ENCODE measurements at places on chromosomes 7 and 10.

GRCh38 chr10:113518816-113519591, 33.8 kb upstream of the HABP2 start:
- DNase-seq: no peak

DNA sequence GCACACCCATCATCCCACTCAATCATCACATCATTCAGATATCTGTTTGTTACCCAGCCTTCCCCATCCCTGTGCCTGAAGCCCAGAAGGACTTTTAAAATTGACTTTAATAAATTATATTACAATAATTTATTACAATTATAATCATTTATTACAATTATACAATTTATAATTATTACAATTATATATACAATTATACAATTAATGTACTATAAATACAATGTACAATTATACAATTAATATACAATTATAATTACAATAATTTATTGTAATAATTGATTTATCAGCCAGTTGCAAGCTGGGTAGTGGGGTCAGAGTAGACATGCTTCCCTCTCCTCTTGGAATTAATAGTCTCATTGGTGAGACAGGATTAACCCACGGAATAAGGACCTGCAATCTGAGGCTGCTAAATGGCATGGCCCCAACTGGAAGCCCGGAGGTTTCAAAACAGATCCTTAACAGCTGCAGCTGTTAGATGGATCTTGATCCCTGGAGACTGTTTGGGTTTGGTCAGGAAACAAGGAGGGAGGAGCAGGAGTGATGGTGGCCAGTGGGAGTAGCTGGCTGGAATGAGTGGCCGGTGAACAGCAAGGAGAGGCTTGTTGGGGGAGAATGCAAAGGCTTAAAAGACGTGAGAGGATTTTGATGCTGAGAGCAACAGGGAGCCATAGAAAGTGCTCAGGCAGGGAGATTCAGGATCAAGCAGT, 402.8 kb upstream of the PODXL start:
- DNase-seq: no peak

DNA sequence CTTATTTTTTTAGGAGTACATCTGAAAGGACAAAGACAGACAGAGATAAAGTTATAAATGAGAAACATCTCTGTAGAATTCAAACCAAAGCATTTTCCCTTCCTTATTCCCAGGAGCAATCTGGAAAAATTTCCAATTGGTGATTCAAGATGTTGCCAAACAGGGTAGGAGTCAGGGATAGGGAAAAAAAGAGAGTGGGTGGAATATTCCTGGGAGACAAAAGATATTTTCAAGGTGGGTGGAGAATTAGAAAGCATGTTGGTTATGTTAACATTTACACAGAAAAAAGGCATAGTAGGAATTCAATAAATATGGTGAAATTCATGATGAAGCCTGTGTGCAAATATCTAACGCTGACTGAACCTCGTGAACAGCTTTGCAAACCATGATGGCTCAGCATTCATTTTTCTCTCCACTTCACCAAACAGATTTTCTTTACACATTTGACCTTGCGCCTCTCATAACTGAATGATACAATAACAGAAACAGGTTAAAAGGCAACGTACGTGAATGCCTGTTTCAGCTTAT, 25.1 kb downstream of the SLC26A5 start:
- DNase-seq: no peak

GRCh38 chr7:140022582-140023211, 40.1 kb downstream of the PARP12 start:
- no peak for DNase-seq

GRCh38 chr7:152522571-152523067, 86.8 kb upstream of the KMT2C start:
- DNase-seq: no peak

GRCh38 chr7:34236839-34237492, 331.6 kb downstream of the BMPER start:
- no peak for DNase-seq

DNA sequence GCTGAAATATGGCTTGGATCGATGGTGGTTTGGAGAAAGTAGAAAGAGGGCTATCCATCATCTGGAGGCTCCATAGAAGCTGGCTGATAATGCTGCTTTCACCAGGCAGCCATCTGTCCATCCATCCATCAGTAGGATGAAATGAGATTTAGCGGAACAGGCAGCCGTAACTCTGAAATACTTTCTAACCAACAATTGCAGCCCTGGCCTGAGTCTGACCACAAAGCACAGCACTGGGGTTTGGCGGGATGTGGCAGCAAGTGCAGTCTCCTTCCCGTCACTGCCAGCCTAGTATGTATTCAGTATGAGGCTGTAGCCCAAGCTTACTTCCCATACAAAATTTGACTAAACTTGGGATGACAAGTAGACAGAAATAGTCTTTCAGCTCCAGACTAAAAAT, 38.0 kb downstream of the R3HCC1L start:
- no peak for DNase-seq

GRCh38 chr7:77415823-77416620, at the start of gene GSAP:
TSS of gene GSAP (minus strand) at chr7:77416349. CDS start at chr7:77416321, 28 bp downstream.
- no peak for DNase-seq

DNA sequence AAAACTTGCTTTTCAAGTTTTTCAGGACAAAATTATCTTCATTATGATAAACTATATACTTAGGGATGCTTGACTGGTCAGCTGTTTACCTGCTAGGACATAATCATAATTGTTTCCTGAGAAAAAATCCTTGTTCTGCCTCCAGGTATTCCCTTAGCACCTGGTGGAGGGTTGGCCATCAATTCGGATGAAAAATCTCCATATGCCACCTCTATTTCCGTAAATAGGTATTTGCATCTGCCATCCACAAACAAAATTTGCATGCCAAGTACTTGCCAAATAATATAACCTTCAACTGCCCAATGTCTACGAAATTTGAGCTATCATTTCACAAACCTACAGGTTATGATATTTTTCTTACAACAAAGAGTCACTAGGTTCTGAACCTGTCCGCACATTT, 126.2 kb downstream of the RNF133 start:
- no peak for DNase-seq

- DNase-seq: no peak
These were observed 575.3 kb downstream of the IPMK start for GRCh38 chr10:57692255-57692980.

GRCh38 chr10:123203393-123204126, 49.4 kb downstream of the BUB3 start:
- no peak for DNase-seq

GRCh38 chr7:96004578-96004977, 232.2 kb downstream of the DYNC1I1 start:
- no peak for DNase-seq

DNA sequence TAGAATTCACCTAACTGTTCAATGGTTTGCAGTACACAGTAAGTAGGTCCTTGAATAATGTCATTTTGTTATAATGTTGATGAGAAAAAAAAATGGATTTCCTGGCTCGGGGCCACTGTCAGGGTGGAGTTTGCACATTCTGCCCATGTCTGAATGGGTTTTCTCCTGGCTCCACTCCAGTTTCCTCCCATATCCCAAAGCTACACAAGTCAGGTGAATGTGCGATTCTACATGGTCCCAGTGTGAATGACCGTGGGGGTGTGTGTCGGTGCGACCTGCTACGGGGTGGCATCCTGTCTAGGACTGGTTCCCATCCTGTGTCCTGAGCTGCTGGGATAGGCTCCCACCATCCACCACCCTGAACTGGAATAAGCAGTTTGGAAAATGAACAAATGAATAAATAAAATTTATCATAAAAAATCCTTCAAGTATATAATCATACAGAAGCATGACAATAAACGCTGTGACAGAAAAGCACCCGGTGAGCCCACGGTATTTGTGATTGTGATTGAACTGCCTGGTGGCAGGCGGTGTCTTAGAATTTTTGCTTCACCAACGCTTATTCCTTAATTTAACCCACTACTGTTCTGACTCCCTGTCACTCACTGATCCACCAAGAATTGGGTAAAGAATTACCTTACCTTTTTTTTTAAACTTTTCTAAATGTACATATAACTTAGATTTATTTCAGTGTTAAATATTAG, 114.1 kb downstream of the ICA1 start:
- no peak for DNase-seq

- no peak for DNase-seq
These were observed 30.6 kb downstream of the COL28A1 start for GRCh38 chr7:7504910-7505704.

GRCh38 chr10:122348512-122348911, 26.0 kb upstream of the PLEKHA1 start:
- no peak for DNase-seq

GRCh38 chr7:116242178-116242577, 31.8 kb downstream of the TES start:
- no peak for DNase-seq

DNA sequence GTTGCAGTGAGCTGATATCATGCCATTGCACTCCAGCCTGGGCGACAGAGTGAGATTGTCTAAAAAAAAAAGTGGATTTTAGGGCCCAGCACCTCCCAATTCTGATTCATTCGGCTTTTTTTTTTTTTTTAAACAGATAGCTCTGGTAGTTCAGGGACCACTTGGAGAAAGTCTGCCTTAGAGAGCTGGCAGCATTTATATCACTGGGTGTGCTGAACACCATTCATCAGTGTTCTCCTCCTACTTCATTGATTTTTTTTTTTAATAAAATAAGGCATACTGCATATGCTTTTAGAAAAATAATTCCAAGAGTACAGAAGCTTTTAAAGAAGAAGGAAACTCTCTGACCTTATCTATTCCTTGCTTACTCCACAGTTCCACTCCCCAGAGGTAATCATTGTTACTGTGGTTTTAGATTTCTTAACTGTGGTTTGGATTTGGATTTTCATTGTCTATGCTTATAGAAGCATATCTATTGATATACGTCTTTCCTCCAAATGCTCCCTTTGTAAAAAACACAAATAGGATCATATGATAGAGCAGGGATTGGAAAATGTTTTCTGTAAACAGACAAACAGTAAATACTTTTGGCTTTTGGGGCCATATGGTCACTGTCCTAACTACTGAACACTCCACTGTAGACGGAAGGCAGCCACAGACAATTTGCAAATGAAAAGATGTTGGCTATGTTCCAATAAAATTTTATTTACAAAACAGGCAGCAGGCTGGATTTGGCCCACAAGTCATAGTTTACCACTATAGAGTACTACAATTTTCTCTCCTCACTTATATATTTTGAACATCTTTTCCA, 21.1 kb upstream of the SAR1A start:
- DNase-seq: no peak

DNA sequence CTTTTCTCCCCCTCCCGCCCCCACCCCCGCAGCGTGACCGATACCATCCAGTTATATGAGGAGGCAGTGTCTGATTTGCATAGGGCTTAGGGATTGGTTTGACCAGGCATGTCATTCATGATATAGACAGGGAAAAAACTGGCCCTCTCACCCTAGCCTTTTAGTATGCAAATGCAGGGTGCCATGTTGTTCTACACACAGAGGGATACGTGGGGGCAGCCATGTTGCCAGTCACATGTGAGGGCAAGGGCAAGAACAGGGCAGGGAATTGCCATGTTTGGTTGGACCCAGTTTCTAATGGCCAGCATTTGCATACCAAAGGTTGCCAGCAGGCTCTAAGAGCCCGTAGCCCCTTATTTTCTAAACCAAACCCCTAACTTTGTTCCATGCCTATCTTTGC, 552.1 kb downstream of the SORCS1 start:
- DNase-seq: no peak

DNA sequence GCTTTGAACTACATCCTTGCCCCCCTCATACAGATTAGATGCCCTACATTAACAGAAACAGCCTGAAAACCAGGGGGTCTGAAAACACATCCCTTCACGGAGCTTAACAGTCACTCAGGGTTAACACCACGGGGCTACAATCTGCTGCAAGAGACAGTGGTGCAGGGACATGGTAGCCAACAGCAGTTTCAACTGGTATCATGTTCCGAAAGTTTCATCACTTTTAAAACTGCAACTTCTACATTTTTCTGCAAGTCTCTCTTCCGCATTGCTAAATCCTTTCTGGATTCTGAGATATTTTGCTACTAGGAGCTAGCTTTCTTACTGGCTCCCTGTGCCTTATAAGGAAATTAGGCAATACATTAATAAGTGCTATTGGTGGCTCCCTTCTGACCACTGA, 92.6 kb downstream of the JAZF1 start:
- no peak for DNase-seq

DNA sequence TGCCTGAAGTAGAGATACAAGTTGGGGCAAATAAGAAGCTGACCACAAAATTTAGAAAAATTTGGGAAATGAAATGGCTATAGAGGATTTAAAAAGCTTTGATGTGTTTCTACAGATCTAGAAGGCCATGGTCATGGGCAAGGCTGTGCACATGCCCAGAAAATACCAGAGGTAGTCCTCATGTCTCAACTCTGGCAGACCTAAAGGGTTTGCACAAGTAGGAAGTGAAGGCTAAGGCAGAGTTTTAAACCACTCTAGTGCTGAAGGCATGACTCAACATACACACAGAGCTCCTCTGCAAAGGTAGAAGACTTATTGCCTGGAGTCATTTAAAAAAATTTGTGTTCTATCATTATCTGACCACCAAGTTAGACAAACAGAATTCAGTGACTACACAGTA, 364.6 kb downstream of the CCSER2 start:
- no peak for DNase-seq

DNA sequence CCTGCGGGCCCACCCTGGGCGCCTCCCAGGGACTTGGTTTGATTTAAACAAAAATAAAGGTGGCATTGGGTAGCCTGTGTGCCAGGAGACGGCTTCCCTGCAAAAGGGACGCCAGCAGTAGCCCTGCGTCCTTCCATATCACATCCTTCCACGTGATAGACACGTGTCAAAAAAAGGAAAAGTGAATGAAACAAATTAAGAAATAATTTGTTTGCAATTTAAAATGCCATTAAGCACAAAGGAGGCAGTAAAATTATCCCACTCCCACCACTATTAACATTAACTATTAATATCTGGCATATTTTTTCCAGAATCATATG, 7.6 kb downstream of the TACR2 start:
- DNase-seq: no peak

DNA sequence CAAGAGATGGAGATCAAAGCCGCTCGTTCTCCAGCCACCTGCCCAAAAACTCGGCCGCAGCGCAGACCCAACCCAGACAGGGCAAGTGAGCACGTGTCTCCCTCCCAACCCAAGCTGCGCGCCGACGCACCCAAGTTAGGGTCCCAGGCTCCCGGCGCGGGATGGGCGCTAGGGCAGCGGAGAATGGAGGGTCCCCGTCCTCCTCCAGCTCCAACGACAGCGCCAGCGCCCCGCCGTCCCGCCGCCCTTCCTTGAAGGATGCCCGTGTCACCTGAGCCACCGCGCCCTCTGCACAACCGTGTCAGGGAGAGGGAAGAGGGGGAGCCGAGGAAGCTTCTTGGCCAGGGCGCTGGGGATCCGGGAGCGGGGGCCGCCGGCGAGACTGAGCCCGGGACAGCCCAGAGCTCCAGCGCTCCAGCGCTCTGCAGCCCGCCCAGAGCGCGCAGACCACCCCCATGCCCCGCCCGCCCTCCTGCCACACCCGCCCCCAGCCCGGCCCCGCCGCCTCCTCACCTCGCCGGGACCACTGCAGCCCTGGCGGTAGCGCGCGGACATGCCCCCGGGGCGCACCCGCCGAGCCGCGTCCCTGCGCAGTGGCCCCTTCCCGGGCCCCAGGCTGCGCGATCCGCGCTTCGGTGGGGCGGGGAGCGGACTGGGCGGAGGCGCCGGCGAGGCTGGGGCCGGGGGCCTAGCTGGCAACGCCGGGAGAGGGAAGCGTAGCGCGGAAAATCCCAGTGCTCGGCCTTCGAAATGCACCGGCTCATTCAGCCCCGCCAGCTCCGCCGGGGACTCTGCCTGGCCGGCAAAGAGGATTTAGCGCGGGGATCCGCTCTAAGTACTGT, at the start of gene SLC16A12:
Gene SLC16A12 (minus strand): TSS at position 424 of the 842 bp plus-strand sequence. CDS start 73,016 bp downstream, outside the sequence.
- no peak for DNase-seq
